ENCODE measurements at places on chromosomes 5 and 9.

- DNase-seq: no peak
Measured at GRCh38 chr9:112647596-112647995, 70.3 kb downstream of the INIP start.

DNA sequence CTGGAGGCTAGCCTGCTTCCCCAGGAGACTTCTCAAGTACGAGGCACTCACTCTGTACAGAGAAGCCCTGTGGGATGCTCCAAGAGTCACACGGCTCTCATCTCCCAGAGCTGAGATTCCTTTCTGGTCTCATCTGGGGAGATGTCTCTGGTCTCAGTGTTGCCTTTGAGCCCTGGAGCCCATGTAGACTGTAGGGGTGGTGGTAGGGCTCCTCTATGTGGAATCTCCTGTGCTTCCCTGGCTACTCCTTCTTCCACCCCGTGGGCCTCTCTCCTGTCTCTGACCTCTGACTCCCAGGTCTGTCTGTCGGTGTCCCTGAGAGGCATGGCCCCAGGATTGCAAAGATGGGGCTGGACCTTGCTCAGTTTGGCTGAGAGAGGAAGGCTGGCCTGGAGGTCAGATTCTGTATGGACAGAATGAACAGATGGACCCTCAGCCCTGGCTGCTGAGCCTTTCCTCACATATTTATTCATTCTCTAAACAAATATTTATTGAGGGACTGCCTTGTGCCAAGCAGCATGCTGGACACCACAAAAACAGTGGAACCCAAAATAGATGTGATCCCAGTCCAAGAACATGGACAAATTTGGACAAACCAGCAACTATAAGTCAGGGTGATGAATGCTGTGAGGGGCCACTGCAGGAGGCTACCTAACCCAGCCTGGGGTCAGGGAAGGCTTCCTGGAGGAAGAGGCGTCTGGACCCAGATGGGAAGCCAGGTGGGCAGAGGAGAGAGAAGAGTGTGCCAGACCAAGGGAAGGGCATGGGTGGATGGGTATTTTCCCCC, 2.6 kb downstream of the CCL19 start:
- no peak for DNase-seq

- DNase-seq: no peak
Measured at GRCh38 chr5:153546566-153546965, 56.1 kb downstream of the GRIA1 start.

- no peak for DNase-seq
Measured at GRCh38 chr9:13645557-13645956, 366.1 kb upstream of the MPDZ start.

DNA sequence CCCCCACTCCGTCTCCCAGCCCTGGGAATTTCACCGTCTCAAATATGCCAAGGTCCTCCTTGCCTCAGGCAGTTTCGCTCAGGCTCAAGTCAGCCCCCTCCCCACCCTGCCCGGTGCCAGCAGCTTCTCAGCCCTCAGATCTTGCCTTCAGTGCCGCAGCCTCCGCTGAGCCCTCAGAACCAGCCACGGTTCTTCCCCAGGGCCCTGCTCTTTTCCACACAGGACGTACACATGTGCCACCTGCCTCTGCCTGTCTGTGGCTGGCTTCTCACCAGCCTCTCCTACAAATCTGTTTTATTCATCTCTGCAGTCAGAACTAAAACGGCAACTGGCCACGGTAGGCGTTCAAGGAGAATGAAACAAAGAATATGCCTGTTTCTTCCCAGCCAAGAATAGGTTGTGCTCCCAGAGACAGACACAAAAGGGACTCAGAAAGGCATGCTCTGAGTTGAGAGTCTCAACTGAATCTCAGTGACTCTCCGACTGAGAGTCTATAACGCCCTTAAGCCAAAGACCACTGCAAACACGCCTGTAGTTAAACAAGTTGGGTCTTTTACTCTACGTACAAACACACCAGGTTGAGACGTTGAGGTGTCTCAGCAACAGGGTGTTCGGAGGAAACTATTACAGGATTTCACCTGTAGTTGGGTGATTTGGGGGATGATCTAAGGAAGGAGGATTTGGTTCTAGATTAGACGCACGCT, 10.6 kb upstream of the GRIN1 start:
- peak; percentile 40 for DNase-seq

All from naive thymus-derived CD4-positive, alpha-beta T cell (primary cell).